ENCODE measurements at places on chromosomes 5 and 9.

- no peak for DNase-seq
Measured at GRCh38 chr9:90569511-90569910, 73.1 kb downstream of the DIRAS2 start.

- DNase-seq: no peak
Measured at GRCh38 chr5:92409134-92409533, 1026.0 kb upstream of the ARRDC3 start.

DNA sequence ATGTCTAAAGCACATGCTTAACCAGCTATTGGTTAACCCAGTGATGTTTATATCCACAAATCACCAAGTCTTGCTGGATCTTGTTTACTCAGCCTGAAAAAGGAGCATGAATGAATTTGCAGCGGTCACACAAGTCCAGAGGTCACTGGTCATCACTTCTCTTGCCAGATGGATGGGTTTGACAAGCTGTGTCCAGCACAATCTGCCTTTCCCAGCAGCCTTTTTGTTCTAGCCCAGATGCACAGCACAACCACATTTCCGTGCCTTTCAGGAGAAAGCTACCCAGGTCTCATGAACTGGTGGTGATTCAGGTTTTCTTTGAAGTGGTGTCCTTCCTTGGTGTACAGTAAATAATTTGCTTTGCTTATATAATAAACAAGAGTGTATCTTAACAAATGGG, 32.1 kb downstream of the TMEM252 start:
- no peak for DNase-seq

DNA sequence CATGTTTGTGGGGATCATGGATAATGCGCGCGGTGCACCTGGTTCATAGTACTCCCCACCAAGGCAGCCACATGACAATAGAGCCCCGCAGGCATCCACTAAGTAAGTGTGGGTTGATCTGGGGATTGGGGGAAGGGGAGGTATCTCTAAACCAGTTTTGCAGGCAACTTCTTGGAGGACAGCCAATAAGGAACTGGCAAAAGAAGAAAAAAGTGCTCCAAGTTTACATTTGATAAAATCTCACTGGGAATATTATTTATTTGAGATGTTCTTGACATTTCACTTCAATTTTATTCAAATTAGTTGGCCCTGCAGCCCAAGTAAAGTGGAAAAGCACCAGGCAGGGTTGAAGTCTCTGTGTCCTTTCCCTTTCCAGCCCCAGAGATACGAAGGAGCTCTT, 8.5 kb downstream of the FBP1 start:
- no peak for DNase-seq

DNA sequence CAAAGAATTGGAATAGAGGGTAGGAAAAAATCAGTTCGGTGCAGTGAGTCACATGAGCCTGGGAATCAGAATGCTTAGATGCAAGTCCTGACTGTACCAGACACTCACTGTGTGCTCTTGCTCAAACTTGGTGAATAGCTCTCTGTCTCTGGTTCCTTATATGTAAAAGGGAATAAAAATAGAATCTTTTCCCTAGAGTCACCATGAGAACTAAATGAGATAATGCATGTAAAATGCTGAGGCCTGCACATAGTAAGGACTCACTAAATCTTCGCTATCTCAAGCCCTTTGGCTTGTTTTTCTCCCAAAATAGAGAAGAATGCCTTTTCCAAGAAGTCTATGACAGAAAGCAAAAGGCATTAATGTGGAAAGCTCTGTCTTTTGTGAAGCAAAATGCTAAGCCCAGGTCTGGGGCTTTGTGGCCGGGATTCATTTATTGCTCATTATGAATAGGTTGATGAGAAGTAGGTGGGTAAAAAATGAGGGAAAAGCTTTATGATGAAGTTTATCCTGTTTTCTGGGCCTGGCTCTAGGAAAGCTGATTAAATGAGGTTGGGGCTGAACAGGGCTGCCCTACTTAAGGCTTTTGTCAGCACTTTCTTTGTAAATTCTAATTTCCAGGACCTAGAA, 483.3 kb downstream of the DMAC1 start:
- DNase-seq: no peak

DNA sequence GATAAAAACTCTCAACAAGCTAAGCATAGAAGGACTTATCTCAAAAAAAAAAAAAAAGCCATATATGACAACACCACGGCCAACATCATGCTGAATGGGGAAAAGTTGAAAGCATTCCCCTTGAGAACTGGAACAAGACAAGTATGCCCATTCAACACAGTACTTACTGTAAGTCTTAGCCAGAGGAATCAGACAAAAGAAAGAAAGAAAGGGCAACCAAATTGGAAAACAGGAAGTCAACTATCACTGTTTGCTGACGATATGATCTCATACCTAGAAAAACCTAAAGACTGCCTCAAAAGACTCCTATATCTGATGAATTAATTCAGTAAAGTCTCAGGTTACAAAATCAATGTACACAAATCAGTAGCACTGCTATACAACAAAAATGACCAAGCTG, 24.6 kb upstream of the PTGER4 start:
- no peak for DNase-seq

DNA sequence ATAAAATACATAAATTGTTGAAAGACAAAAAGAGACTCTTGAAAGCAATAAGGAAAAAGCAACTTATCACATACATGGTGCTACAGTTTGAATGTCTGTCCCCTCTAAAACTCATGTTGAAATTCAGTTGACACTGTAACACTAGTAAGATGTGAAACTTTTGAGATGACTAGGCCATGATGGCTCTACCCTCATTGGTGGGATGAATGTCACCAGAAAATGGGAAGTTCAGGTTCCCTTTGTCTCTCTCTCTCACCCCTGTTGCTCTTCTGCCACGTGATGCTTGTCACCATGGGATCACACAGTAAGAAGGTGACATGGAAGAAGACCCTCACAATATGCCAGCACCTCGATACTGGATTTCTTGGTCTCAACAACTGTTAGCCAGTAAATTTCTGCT, 50.3 kb upstream of the SPTLC1 start:
- DNase-seq: no peak

DNA sequence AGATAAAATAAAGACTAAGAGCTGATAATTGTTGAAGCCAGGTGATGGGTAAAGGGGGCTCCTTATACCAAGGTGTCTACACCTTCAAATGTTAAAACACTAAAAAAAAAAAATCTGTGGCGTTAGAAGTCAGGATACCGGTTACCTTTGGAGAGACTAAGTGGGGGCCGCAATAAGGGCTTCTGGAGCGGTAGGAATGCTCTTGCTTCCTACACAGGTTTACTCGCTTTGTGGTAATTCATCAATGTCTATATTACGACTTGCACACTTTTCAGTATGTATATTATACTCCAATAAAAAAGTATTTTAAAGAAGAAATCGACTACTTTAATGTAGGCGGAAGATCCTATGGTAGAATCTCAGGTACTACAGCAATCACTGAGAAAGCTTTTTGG, 12.5 kb downstream of the MRPS27 start:
- no peak for DNase-seq

DNA sequence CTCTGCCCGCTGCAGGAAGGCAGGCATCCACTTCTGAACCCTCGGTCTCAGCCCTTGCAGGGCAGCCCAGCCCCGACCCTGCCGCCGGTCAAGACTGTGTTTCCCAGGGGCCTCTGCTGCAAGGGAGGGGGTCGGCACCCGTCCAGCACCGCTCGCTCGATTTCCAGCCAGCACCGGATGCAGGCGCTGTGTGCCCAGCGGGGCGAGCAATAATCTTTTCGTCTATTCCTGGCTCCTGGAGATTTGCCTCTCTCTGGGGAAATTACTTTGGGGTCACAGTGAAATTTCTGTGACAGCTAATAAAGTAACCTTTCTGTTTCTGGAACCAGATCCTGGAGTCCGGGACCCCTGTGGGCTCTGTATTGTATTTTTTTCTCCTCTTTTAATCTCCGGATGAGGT, 155.3 kb downstream of the COL23A1 start:
- peak; percentile 58 for DNase-seq

DNA sequence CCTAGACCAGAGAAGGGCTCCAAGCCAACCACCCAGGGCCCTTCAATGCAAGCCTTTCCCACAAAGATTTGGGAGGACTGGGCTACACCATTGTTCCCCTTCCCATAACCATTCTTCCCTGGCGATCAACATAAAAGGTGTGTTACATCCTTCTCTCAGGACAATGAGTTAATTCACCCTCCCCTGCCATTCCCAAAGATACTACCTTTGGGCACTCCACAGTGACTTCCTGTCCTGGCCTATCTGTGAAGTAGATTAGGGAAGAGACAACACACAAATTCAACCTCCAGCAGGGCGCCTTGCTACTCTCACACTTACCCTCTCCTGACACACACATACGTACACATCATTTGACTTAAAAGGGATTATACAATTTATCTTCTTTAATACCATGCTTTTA, 23.2 kb upstream of the IL17B start:
- DNase-seq: no peak

- no peak for DNase-seq
Measured at GRCh38 chr9:676780-677438, 164.6 kb upstream of the DMRT1 start.

DNA sequence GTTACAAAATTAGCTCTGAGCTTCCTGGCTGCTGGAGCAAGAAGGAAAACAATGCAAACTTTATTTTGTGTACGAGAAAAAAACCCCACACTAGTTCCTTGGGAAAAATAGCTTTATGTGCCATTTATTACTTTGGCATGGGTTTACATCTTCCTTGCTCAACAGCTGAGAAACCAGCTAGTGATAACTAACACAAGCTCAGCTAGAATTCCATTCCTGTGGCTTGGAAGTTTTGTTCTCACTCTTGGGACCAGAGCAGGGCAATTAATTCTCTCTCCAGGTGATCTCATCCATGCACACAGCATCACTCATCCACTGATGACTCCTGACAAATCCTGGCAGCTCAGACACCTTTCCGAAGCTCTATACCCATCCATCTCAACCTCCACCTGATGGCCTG, 104.1 kb downstream of the CRB2 start:
- no peak for DNase-seq

DNA sequence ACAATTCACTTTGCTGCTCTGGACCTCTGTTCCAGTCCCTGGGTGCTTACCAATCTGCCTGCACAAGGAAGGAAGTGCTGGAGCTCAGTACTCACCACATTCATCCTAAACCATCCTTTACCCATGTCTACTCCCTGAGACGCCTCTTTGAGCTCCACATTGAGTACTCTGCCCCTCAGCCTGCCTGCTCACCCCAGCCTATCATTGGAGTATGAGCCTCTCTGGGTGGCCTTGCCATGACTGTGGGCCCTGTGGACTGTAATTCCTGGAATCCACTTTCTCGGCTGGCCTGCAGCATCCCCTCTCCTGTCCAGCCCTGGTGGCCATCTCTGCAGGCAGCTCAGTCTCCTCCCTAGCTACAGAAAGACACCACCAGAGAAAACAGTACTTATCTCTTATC, 428.6 kb downstream of the SPOCK1 start:
- peak; percentile 51 for DNase-seq

- no peak for DNase-seq
Measured at GRCh38 chr5:66660396-66660795, 64.2 kb downstream of the MAST4 start.

GRCh38 chr5:115296124-115297022, at the start of gene CCDC112:
TSS of gene CCDC112 (minus strand) at chr5:115296654. CDS start at chr5:115296543, 111 bp downstream.
- DNase-seq: no peak

DNA sequence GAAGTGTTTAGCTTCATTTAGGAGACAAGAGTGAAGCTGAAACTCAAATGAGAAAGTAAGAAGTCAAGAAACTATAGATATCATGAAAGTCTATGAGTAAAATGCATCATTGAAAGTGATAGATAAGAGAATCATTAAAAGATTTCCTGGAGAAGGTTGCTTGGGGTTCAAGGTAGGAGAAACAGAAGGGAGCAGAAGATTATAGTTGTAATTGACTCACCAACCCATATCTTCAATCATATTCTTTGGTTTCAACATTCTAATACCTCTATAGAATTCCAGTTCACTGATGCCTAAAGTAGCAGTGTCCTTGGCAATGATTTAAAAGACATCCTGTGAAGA, 365.7 kb upstream of the RIOK2 start:
- no peak for DNase-seq

DNA sequence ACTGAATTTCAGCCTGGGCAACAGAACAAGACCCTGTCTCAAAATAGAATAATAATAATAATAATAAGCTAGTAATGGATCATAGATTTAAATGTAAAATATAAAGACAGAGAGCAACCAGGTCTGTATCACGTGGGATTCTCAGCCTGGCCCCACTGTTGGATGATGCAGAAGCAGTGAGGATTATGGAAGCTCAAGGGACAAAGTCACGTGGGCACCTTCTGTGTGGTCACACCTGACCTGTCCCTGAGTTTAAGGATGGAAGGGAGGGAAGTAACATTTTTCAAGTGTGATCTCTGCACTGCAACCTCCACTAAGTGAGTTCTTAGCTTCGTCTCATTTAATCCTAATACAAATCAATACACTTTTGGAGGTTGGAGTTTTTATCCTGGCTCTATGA, 212.5 kb upstream of the IER5L start:
- DNase-seq: no peak

GRCh38 chr9:135487281-135488012, 7.9 kb downstream of the PPP1R26 start:
- DNase-seq: no peak

GRCh38 chr5:135016861-135017290, 17.2 kb downstream of the PITX1 start:
- no peak for DNase-seq

DNA sequence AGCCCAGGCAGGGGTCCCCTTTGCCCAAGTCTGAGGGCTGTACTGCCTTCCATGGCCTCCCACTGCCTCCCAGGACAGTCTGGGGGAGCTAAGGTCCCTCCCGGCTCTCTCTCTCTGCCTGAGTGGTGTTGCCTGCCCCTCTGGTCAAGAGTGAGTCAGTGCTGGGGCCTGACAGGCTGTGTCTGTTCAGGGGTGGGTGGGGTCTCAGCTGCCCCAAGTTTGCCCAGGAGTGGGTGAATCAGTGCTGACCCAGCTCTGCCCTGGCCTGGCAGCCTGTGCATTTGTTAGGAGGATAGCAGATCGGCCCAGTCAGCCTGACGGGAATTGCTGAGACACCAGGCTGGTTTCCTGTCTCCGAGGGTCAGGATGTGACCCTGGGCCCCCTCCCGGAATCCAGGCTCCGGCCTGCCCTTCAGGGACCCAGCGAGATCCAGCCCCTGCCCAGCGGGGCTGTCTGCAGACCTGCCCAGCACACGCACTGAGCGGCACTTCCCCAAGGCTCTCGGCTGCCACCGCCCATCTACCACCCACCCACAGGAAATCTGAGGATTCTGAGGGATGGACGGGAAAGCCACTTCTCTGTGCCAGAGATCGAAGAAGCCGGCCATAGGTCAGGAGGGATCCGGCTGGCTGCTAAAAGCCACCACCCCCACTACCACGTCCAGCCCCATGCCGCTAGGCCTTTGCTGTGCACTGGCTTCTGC, 15.9 kb downstream of the ENG start:
- DNase-seq: peak; percentile 96

GRCh38 chr9:131017067-131017466, 8.1 kb downstream of the LAMC3 start:
- no peak for DNase-seq

GRCh38 chr9:68821911-68822310, 116.9 kb downstream of the PIP5K1B start:
- no peak for DNase-seq
